ENCODE measurements at places on chromosomes 5 and 9. TPM values are rescaled to one million over a fixed set of nuclear protein-coding genes. Genes with fewer than 3 reads are reported as not detected.

DNA sequence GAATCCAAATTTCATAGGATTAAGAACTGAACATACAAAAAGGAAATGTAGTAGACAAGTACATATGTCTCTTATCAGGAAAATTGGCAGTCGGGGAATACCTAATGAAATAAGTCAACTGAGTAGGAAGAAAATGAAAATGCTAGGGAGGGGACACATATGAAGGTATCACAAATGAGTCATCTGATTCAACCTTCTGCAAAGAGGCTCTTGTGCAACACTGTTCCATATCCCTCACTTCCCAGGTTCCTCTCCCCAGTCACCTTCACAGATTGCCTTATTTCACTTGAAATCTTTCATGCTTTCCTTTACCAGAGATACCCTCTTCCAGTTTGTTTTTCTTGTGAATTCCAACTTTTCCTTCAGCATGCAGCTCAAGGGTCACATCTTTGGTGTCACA is 139.0 kb downstream of the RFX3 start:
- DNase-seq, result no peak

DNA sequence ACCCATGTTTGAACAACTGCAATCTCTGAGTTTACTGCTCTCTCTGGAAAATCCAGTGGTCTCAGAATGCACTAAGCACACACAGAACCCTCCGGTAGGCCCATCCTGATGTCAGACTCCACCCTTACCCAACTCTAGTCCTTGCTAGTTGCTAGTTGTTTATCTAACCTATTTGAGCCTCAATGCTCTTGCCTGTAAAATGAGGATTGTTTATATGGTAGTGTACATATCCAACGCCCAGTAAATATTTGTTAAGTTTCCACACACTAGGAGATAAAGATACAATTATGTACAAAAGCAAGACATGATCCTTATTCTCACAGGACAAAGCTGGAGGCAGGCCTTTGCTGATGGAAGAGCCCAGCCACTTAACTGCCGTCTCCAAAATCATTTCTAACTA is 192.2 kb downstream of the SPOCK1 start:
- DNase-seq, result no peak

DNA sequence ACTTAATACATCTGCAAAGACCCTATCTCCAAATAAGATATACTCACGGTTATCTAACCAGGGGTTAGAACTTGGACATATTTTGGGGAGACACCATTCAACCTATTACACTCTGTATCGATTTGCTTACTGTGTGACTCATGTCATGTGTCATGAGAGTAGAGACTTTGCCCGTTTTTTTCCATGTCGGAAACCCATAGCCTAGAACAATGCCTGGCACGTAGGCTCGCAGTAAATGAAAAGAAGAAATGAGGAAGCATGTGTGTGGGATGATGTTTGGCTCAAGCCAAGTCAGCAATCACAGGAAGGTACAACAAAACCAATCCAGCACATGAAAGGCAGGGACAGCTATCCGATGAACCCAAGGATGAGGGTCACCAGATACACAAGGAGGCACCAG is 94.6 kb upstream of the DNAH5 start:
- no peak for DNase-seq

- DNase-seq, result no peak
Measured at GRCh38 chr9:93674580-93675335, 98.4 kb downstream of the PHF2 start.

- DNase-seq, result no peak
Measured at GRCh38 chr9:91623004-91623403, 199.4 kb upstream of the NFIL3 start.

DNA sequence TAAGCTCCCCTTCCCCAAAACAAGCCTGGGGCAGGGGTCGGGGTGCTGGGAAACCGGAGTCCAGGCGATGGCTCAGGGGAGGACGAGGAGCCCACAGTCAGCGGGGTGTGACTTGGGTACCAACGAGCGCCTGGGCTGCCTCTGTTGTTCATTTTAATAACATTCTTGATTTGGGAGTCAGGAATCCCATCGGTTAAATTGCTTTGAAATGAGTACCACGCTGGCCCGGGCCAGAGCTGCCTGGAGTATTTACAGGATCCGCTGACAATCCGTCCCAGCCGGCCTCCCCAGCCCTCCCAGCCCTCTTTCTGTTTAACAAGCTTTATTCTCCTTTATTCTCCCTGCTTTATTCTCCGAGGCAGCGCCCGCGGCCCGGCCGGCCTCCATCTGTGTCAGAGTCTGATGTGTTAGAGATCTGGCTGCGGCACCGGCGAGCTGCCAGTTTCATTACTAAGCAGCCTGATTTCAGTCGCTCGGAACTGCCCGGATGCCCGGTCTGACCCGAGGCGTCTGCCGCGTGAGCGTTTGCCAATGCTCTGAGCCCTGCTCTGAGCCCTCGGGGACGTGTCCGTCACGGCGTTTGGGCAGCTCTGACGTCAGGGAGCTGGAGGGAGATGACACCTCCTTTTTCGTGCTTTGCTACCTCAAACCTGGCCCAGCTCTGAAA is 16.5 kb upstream of the QRFP start:
- DNase-seq, result peak; percentile 81

DNA sequence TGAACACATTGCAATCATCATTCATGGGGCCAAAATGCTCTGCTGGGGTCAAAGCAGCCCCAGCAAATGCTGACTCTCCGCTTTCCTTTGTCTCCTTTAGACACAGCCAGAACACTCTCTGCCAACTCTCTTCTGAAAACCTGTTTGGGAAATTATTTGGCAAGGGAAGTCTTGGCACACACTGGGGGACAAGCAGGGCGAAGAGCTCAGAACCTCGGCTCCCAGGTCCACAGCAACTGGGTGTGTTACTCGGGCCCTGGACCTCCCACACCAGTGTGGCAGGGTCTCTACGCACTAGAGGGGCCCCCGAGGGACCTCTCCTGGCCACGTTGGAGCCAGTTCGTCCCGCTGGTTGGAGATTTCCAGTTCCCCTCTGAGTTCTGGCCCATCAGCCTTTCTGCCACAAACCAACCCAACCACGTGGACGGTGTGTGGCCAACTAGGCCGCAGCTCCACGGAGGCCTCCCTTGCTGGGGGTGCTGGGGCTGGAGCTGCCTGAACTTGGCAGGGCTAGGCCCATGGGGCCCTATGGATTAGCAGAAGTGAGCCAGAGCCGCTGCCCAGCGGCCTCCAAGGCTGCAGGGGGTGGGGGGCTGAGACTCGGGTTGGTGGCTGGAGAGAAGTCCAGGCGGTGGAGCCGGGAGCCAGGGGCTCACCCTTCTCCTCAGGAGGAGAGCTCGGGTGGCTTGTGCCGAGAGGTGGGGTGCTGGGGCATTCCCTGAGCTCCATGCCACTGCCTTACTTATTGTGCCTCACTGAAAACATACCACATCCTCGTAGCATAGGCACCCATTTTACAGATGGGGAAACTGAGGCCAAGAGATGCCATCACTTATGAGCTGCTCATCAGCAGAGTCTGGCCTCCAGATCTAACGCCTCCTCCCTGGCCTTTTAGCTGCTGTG is 46.8 kb upstream of the RNU6ATAC start:
- DNase-seq, result no peak

DNA sequence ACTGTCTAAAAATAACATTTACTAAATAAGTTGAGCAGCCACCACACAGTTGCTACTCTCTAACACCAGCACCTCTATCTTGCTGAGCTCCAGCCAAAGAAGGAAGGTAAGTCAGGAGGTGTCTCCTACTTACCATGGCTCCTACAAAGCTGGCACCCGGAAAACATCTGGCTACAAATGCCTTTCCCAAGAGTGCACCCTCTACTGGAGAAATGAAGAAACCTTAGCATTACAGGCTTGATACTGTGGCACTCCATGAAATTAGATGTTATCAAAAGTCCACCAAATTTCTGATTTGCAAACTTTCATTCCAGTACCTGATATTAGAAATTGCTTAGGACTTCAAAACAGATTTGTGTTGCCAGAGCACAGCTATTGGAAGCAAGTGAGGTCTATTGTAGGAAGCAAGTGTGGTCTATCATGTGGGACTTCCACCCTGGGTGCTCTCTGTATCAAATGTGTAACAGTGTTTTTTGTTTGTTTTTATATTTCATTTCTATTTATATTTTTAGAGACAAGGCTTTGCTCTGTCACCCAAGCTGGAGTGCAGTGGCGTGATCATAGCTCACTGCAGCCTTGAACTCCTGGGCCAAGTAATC is 25.7 kb upstream of the RFK start:
- no peak for DNase-seq

- no peak for DNase-seq
Measured at GRCh38 chr9:121441165-121441564, 58.5 kb downstream of the GGTA1 start.

- peak; percentile 12 for DNase-seq
Measured at GRCh38 chr5:61732796-61733195, 400.7 kb downstream of the ZSWIM6 start.

DNA sequence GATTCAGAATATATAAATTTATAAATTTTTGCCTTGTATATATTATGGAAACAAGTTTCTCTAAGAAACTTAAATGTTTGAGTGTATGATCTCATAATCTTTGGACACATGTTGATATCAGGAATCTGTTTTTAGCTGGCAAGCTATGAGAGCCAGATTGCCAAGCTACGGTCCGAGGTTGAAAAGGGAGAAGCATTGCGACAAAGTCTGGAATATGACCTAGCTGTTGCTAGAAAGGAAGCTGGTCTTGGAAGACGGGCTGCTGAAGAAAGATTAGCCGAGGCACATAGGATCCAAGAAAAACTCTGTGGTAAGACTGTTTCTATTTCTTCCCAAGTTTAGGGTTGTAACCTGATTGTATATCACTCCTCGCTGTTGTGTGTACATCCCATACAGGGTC is 25.9 kb downstream of the CCDC171 start:
- DNase-seq, result no peak

GRCh38 chr9:33843312-33843961 is 26.5 kb downstream of the UBE2R2 start:
- DNase-seq, result no peak

DNA sequence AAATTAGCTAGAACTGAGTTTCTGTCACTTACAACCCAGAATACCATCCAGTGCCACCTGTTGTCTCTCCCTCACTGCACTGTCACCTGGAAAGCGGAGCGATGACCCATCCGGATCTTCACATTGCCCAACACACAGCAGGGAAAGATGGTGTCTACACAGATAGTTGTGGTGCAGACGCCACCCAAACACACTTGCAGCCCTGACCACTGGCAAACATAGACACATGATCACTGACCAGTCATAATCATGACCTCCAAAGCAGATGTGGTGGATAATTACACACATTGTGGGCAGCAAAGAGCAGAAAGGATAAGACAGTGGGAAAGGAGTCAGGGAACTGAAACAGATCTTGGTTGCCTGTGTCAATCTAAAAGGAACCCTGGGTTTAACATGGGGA is 64.7 kb downstream of the GABBR2 start:
- no peak for DNase-seq

GRCh38 chr5:121695307-121695706 is 156.4 kb upstream of the FTMT start:
- no peak for DNase-seq

DNA sequence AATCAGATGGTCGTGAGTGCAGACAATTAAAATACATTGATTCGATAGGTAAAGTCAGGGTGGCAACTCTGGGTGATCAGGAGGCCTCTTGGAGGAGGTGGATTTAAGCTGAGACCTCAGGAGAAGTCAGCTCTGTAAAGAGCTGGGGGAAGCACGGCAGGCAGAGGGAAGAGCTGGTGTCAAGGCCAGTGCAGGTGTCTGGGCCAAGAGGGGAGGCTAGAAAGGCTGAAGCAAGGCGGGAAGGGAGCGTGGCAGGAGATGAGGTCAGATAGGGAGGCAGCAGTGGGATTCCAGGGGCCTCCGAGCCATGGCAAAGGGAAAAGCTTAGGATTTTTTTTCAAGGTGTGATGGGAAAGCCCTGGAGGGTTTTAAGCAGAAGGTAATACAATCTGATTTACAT is 178.7 kb downstream of the FSTL4 start:
- no peak for DNase-seq

GRCh38 chr5:173771725-173772383 is 116.3 kb upstream of the CPEB4 start:
- DNase-seq, result no peak

GRCh38 chr5:128613766-128614165 is 75.7 kb upstream of the FBN2 start:
- DNase-seq, result no peak

- no peak for DNase-seq
Measured at GRCh38 chr9:28921857-28922500, 1348.7 kb upstream of the C9orf72 start.

GRCh38 chr5:72440207-72440638 is 67.0 kb downstream of the ZNF366 start:
- DNase-seq, result no peak

GRCh38 chr9:16689351-16689938 is 181.0 kb downstream of the BNC2 start:
- DNase-seq, result no peak

- DNase-seq, result no peak
Measured at GRCh38 chr5:71954329-71954728, 152.9 kb upstream of the MAP1B start.

GRCh38 chr5:98905857-98906688 is 22.7 kb downstream of the CHD1 start:
- DNase-seq, result peak; percentile 73

- no peak for DNase-seq
Measured at GRCh38 chr9:92633614-92634278, 36.2 kb downstream of the IPPK start.

GRCh38 chr9:91757782-91758181 is 192.2 kb downstream of the ROR2 start:
- DNase-seq, result no peak

GRCh38 chr9:124337562-124337961 is 77.7 kb downstream of the PSMB7 start:
- DNase-seq, result no peak

GRCh38 chr5:180105827-180106312 is 34.3 kb upstream of the RNF130 start:
- no peak for DNase-seq

DNA sequence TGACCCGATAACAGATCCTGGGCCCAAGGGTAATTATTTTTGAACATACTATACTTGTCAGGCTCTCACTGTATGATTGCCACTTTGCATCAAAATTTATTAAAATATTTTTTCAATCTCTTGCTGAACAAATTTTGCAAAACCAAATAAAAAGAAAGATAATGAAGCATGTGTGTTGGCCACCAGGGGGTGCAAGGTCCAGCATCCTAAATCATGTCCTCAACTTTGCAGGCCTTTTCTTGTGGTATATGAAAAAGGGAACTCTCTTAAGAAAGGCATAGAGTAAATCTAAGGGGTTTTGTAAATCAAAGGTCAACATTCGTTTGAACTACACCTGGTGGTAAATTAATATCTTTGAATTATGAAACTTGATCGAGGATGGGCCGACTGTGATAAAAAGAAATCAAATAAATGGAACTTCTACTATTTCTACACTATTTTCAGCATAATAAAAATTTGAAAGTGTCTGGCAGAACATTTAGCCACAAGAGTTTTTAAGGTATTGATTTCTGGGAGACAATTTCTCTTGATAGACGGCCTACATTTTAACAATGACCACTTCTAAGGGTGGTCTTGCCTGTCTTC is 676.5 kb downstream of the DMRTA1 start:
- DNase-seq, result peak; percentile 22

GRCh38 chr9:72888067-72888466 is 64.8 kb downstream of the ALDH1A1 start:
- DNase-seq, result no peak

Gene NSMF
- 304 TPM for polyA plus RNA-seq

Gene ANXA2R
- polyA plus RNA-seq, result 1.2 TPM

Gene FGD3
- 15.3 TPM for polyA plus RNA-seq

Gene GRM6
- 1.1 TPM for polyA plus RNA-seq

Gene CTSL
- 66.5 TPM for polyA plus RNA-seq

Gene GFRA3
- 13.6 TPM for polyA plus RNA-seq

Gene FSTL4
- polyA plus RNA-seq, result 6.4 TPM

Gene IL13
- polyA plus RNA-seq, result not detected

Gene ZSWIM6
- 29.1 TPM for polyA plus RNA-seq

Gene IL4
- polyA plus RNA-seq, result 0.43 TPM

Gene FST
- 2.7 TPM for polyA plus RNA-seq

Gene APBA1
- 101 TPM for polyA plus RNA-seq

Gene ANKRD31
- polyA plus RNA-seq, result 0.51 TPM

Gene ARHGEF39
- polyA plus RNA-seq, result 3.2 TPM

All from spinal cord (tissue), 10 donors.